ENCODE measurements at places on chromosomes 5 and 9. TPM values are rescaled to one million over a fixed set of nuclear protein-coding genes. Genes with fewer than 3 reads are reported as not detected.
A peak's percentile ranks its signal among the peaks of the same experiment; 100 is the strongest.

The SGCD gene
- polyA plus RNA-seq = not detected

The PDE6A gene
- polyA plus RNA-seq = not detected

The SYK gene
- 0.25 TPM for polyA plus RNA-seq

The PLPPR1 gene
- not detected for polyA plus RNA-seq

The F2RL1 gene
- 4.7 TPM for polyA plus RNA-seq

The IRX1 gene
- polyA plus RNA-seq = not detected

DNA sequence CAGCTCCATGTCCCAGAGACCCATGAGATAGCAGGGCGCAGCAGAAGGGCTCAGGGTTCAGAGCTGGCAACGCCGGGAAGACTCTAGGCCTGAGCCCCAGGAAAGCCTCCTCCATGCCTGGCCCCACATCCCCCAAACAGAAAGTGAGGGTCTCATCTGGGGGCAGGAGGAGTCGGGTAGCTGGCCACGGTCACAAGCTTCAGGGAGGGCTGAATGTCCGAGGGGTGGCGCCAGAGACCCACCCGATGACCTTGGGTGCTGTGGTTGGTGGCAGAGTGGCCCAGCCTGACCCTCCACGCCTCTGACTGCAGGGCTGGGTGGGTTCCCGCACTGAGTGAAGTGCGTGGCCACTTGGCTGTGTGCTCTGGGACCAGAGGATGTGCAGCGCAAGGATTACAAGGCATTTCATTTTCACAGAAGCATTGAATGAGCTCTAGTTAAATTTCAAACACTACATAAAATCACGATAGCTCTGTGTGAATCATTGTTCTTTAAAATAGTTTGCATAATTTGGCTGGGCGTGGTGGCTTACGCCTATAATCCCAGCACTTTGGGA, 3.0 kb downstream of the C8G start:
- no peaks in the 10 kb centered on the region for H3K27me3 ChIP-seq
- peaks cover 17% of the 10 kb centered on the region for H3K4me1 ChIP-seq
- peak; percentile 64 for DNase-seq
- H3K4me3 ChIP-seq = peak overlapping the region; percentile 33
- peak overlapping the region; percentile 63 for H3K27ac ChIP-seq

DNA sequence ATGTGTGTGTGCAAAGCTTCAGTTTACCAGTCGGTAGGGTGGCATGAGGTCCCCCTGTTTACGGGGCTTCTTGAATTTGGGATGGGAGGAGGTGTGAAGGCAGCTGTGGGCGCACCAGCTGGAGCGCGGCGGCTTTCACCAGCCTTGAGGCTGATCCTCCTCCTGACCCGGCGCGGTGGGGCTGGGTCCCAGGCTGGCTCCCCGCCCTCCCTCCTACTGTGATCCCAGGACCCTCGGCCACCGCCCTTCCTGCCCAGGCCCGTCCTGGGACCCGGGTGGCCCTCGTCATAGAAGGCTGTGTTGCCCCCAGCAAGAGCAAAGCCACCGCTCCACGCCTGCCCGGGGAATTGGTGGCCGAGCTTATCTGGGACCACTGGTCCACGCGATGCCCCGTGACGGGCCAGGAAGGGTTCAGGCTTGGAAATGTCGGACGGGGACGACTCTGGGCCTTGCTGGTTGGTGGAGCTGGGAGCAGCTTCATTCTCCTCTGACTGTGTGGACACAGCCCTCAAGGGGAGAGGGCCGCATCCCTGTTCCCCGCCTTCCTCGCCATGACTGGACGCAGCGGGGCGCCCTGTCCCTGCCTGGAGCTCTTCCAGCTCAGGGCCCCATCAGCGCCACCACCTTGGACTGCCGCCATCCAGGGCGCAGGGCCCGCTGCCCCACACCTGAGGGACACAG, 271.1 kb upstream of the IRX1 start:
- H3K36me3 ChIP-seq = no peaks in the 10 kb centered on the region
- H3K27me3 ChIP-seq = no peaks in the 10 kb centered on the region
- no peaks in the 10 kb centered on the region for H3K4me1 ChIP-seq

GRCh38 chr9:116656501-116656971, 30.6 kb upstream of the TRIM32 start:
- no peak for DNase-seq
- H3K4me1 ChIP-seq = no peaks in the 10 kb centered on the region
- H3K4me3 ChIP-seq = no peak overlapping the region
- no peaks in the 10 kb centered on the region for H3K27me3 ChIP-seq
- H3K36me3 ChIP-seq = peaks cover 5% of the 10 kb centered on the region

GRCh38 chr9:131278702-131279111, 2.4 kb upstream of the FAM78A start:
- DNase-seq = no peak
- H3K4me1 ChIP-seq = peaks cover 36% of the 10 kb centered on the region
- peaks cover 24% of the 10 kb centered on the region for H3K36me3 ChIP-seq
- H3K27me3 ChIP-seq = peaks cover 1% of the 10 kb centered on the region
- H3K4me3 ChIP-seq = peak overlapping the region; percentile 89

DNA sequence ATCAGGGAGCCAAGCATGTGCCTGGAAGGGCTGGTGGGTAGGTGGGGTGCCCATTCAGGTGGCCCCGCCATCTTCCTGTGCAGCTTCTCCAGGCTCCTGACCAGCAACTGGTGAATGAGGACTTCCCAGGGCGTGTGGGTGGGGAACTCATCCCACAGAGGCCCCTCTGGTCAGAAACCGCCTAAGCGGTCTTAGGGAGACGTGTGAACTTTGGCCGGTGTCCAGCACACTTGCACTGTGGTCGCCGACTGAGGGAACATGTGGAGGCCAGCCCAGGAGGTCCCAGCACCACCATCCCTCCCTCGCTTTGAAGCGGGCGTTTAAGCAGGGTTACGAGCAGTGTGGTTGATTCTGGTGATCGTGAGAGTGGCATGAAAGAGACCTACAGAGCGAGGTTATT, 77.8 kb downstream of the MVB12B start:
- H3K27ac ChIP-seq = no peak overlapping the region
- DNase-seq = no peak
- peaks cover 19% of the 10 kb centered on the region for H3K4me1 ChIP-seq
- H3K27me3 ChIP-seq = no peaks in the 10 kb centered on the region
- no peak overlapping the region for H3K4me3 ChIP-seq
- no peaks in the 10 kb centered on the region for H3K36me3 ChIP-seq

DNA sequence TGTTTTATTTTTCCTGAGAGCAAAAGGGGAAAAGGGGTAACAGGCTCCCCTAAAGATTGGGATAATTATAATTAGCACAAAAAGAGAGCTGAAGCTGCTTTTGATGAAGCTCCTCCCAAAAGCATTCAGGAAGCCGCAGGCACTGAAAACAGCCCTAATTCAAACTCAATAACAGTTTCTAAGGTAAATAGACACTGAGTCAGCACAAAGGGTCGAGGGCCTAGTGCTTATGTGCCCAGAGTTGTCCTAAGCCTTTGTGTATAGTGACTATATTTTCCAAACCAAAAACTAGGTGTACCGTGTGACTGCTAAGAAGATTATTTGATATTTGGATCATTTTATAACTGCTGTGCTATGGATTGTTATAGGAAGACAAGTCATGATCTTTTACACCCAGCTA, 67.7 kb downstream of the HMHB1 start:
- DNase-seq = no peak
- H3K36me3 ChIP-seq = no peaks in the 10 kb centered on the region
- H3K4me1 ChIP-seq = no peaks in the 10 kb centered on the region
- no peak overlapping the region for H3K27ac ChIP-seq
- no peak overlapping the region for H3K4me3 ChIP-seq

DNA sequence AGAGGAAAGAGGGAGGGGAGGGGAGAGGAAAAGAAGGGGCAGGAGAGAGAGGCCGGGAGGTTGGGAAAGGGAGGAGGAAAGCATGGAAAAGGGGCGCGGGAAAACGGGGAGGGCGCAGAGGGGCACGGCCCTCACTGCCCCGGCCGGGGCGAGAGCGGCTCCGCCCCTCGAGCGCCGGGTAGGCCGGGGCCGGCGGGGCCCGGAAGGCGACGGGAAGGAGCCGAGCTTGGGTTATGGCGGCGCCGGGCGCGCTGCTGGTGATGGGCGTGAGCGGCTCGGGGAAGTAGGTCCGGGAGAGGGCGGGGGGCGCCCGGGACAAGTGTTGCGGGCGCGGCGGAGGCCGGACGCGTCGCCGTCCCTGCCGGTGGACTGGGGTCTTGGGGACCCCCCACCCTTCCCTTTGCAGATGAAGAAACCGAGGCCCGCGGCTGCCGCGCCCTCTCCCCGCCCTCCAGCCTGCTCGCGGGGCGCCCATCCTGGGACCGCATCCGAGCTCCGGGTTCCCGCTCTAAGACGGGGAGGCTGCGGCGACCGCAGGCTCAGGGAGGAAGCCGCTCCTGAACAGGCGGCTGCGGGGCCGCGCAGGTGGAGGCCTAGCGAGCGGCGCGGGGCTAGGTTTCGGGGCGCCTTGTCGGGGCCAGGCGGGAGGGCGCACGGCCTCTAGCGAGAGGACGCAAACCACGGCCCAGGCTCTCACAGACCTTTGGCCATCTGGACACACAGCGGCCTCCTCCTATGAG, at the start of gene IDNK:
TSS of gene IDNK (plus strand) at position 205 of the 740 bp plus-strand sequence. CDS start at position 234, 29 bp downstream.
- peak within 1 kb of the TSS; percentile 97 for H3K27ac ChIP-seq
- peaks cover 23% of the 10 kb centered on the region for H3K4me1 ChIP-seq
- peak within 1 kb of the TSS; percentile 94 for H3K4me3 ChIP-seq
- H3K36me3 ChIP-seq = no peaks in the 10 kb centered on the region
- no peaks in the 10 kb centered on the region for H3K27me3 ChIP-seq

Measured in naive thymus-derived CD8-positive, alpha-beta T cell (primary cell).